ENCODE measurements at places on chromosomes 2 and 18. TPM values are rescaled to one million over a fixed set of nuclear protein-coding genes. Genes with fewer than 3 reads are reported as not detected.

The SIGLEC15 gene
- not detected for total RNA-seq

The TMEM178A gene
- 3.0 TPM for total RNA-seq

The STPG4 gene
- total RNA-seq = 0.30 TPM

The CHRND gene
- total RNA-seq = not detected

The SERPINB7 gene
- total RNA-seq = not detected

Measured in tibial nerve (tissue), 4 donors.